ENCODE measurements at places on chromosomes 5 and 9.

DNA sequence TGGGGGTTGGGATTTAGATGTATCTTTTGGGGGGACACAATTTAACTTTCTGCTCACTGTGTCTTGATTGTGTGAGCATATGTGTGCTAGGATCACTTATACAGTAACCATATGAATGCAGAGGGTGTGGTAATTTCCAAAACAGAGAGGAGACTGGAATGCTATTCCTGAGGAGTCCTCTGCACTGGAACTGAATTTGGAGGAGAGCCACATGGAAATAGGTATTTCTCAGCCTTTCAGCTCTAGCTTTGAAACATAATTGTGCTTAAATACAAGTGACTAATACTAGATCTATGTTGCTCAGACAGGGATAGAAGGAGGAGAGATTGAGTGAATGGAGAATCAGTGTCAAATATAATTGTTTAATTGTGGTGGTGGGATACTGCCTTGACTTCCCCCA lies 45.5 kb downstream of the FOCAD start:
- DNase-seq = no peak

GRCh38 chr9:104961701-104962359 lies 33.9 kb upstream of the ABCA1 start:
- no peak for DNase-seq

- DNase-seq = no peak
Measured at GRCh38 chr9:119884438-119884837, 515.2 kb upstream of the BRINP1 start.

GRCh38 chr9:72464857-72465592 lies 56.4 kb upstream of the TMC1 start:
- DNase-seq = no peak

DNA sequence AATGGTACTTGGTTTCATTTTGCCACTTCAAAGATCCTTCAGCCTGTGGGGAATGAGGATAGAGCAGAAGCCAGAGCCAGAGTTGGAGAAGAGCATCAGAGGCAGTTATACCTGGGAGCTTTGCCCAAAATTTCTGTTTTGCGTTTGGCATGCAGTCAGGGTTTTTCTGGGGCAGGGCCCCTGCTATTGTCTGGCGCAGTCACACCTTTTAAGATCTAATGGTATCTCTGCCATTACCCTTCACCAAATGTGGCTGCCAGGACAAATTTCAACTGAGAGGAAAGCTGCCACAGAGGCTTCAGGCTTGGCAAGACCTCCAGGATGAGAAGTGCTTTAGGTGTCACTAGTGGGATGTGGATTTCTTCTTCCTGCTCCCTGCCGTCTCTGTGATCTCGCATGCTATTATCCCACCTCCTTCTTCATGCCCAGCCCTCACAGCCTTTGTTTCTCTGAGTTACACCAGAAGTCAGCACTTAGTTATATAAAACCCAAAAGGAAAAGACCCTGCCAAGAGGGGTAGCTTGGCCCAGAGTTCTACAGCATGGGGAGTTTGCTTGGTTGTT lies 357.0 kb downstream of the TLE4 start:
- DNase-seq = no peak

DNA sequence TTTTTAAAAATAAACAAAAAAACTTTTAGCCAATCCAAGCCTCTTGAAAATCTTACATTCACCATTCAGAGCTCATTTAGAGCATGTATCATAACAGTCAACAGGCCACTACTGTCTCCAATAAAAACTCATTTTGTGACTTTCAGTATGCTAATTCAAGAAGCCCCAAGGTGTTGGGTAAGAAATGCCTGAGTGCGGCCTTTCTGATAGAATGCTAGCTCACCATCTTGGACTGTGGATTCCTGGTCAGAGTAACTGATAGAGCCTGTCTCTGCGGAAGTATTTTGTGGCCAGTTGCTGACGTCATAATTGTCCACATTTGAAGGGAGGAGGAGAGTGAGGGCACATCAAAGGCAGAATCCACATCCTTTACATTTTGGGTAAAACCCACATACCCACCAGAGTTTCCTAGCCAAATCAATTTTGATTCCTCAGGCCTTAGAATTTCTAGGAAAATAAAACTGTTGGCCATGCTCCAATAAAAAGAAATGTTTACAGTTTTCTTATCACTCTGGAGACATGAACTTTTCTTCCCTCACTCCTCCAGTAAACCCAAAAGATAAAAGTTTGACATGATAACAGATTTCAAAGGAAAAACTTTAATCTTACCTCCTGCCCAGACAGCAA lies 41.1 kb upstream of the ERCC6L2 start:
- DNase-seq = peak; percentile 63

GRCh38 chr5:160303690-160304089 lies 8.7 kb downstream of the CCNJL start:
- DNase-seq = no peak

DNA sequence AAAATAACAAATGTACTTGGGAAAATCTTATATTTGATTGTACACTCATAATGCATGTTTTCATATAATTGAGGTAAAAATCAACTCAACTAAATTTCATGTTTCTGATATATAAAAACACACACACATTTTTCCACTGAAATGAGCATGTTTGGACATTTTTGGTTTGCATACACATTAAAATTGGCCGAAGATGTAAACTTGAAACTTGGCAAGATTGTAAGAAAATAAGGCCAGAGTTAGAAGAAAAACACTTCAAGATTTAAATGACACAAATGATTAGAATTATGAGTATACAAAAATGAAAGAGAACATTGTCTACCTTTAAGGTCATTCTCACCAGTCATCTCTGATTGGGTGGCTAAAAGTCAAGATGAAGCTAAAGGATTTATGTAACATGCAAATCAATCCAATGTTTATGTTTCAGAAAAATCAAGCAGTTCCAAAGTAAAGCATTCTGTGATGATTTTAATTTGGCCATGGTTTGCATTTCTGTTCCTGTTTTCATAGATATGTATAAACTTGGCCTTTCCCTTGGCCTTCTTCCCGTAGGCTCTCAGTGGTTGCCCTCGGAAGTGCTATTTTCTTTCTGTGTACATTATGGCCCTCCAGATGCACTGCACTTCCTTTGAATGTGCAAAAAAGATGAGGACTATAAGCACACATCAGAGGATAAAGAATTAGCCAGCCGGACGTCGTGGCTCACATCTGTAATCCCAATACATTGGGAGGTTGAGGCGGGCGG lies 1105.4 kb upstream of the DMAC1 start:
- no peak for DNase-seq

DNA sequence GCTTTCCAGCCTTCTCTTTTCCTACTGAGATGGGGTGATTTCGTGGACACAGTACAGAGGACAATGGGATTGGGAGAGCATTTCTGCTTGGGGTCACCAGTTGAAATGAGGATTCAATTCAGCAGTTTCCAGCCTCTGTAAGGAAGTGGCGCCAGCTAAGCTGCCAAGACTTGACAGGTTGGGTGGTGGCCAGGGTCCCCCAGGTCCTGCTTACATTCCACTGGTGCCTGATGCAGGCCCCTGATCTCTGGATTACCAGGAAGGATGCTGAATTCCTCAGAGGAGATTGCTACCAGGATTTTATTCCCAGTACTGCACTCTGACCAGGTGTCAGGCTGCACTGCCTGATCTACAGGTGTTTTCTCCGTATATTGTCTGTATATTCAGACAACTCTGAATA lies 119.7 kb downstream of the PSD2 start:
- DNase-seq = no peak
